ENCODE measurements at places on chromosomes 13 and 19. TPM values are rescaled to one million over a fixed set of nuclear protein-coding genes. Genes with fewer than 3 reads are reported as not detected.

- H3K27me3 ChIP-seq: no peaks in the 10 kb centered on the region
- H3K36me3 ChIP-seq: peaks cover 19% of the 10 kb centered on the region
- DNase-seq: no peak
- H3K4me1 ChIP-seq: peaks cover 26% of the 10 kb centered on the region
- no peak overlapping the region for H3K4me3 ChIP-seq
Measured at GRCh38 chr13:23622985-23623384, 52.8 kb downstream of the TNFRSF19 start.

GRCh38 chr19:10230173-10230860, 814 bp downstream of the S1PR2 start:
- peak; percentile 91 for DNase-seq
- H3K4me3 ChIP-seq: peak overlapping the region; percentile 92
- H3K4me1 ChIP-seq: peaks cover 12% of the 10 kb centered on the region
- no peaks in the 10 kb centered on the region for H3K27me3 ChIP-seq
- no peaks in the 10 kb centered on the region for H3K36me3 ChIP-seq

- no peak for DNase-seq
- H3K4me1 ChIP-seq: no peaks in the 10 kb centered on the region
- no peaks in the 10 kb centered on the region for H3K27me3 ChIP-seq
- H3K36me3 ChIP-seq: peaks cover 29% of the 10 kb centered on the region
- no peak overlapping the region for H3K27ac ChIP-seq
Measured at GRCh38 chr13:42214446-42214845, 57.5 kb upstream of the AKAP11 start.

Gene MAMSTR
- 0.36 TPM for total RNA-seq

Gene RDH8
- total RNA-seq: not detected
